Myocyte (in vitro differentiated cells): ENCODE measurements at places on chromosomes 7 and 10.

DNA sequence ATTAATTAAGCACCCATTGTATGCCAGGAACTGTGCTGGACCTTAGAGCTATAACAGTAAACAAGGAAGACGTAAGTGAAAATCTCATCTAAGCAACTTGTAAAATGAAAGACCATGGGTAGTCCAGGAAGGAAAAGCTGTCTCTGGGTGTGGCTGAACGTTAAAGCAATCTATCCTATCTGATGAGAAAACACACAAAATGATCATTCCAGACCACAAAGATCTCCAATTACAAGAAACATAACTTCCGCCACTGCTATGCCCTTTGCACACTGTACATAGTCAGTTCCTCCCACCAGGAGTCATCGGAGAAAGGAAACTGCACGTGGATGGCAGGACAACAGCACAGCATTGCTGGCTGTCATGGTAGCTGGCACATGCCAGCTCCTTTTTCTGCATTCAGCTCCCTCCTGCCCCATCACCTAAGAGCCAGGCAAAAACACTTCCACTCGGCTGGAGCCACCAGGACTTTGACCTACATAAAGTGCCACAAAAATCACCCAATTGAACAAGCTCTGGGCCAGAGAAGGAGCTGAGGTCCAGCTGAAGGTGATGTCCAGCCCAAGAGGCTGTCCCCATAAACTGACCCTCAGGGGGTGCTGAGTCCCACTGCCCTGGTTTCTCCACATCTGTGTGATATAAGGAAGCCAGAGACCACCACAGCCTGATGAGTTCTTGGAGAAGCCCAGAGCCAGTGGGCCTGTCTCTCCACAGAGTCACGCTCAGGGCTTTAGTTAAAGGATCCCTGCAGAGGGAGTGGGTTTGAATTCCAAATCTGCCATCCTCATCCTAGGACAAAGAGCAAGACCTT lies 56.4 kb downstream of the STEAP1B start:
- no peak for DNase-seq

- no peak for DNase-seq
Measured at GRCh38 chr10:85613391-85613790, 753.2 kb downstream of the GRID1 start.

GRCh38 chr7:121195874-121196273 lies 132.9 kb upstream of the WNT16 start:
- DNase-seq, result peak; percentile 28

DNA sequence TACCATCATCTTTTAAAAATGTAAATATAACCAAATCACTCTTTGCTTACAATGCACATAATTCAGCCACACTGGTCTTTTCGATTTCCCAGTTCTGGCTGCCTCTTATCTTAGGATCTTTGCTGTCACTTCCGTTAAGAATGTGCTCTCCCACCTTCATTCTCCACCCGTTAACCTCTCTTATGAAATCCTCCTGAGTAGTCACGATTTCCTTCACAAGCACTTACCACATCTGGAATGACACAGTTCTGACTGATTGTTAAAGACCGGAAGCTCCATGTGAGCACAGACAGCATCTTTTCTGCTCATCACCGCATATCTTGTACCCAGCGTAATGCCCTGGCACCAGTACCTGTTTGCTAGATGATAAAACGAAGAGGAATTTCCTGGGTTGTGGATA lies 84.3 kb downstream of the CUL2 start:
- DNase-seq, result no peak

DNA sequence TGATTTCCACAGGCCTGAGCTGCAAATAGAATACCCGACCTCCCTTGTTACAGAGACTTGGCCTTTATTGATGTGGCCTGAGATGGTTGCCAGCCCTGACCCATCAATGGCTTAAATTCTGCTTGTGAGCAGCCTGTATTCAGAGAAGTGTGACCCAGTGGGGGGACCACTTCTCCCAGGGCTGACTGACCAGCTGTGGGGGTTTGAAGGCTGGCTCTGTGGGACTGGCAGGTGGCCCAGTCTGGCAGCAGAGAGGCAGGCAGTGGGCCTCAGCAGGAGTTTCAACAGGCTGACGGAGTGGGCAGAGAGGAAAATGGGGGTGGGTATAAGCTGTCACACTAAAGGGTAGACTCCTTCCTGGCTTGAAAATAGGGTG lies 12.2 kb upstream of the PPIF start:
- DNase-seq, result peak; percentile 43

- DNase-seq, result peak; percentile 78
Measured at GRCh38 chr7:107150375-107151073, 18.3 kb upstream of the HBP1 start.

- DNase-seq, result no peak
Measured at GRCh38 chr10:113681533-113682470, 2.1 kb downstream of the CASP7 start.
